Vagina (tissue), 2 donors: ENCODE measurements at places on chromosomes 1 and 21.

GRCh38 chr1:23977187-23977853 is 2.8 kb downstream of the SRSF10 start:
- no peak for DNase-seq

GRCh38 chr1:174736831-174737230 is 262.9 kb upstream of the CACYBP start:
- DNase-seq = no peak

GRCh38 chr1:160177667-160178066 is 12.7 kb upstream of the CASQ1 start:
- no peak for DNase-seq

GRCh38 chr1:42333662-42334239 is 1.3 kb downstream of the FOXJ3 start:
- no peak for DNase-seq

DNA sequence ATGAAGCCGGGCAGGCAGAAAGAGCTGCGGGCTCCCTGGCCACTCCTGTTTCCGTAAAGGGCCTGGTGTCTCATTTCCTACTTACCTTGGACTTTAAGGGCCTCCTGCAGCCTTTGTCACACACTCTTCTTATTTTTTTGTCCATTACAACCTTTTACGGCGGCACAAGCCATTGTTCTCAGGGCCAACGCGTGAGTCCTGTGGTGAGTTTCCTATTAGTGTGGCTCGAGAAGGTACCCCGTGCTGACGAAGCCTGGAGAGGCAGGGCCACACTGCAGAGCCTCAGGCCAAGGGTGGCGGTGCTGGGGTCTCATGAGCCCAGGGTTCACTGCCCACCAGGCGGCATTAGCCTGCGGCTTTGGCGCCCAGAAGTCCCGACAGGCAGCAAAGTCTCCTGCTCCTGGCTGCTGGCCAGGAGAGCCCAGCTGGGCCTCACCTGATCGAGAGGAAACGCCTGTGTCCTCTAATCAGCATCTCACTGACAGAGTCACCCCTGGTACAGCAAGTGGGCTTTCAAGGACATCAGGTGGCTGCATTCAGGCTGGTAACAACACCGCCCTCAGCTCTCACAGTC is 62.0 kb downstream of the SIK1 start:
- no peak for DNase-seq

- no peak for DNase-seq
Observed at GRCh38 chr1:48061162-48062136, 64.3 kb upstream of the TRABD2B start.

DNA sequence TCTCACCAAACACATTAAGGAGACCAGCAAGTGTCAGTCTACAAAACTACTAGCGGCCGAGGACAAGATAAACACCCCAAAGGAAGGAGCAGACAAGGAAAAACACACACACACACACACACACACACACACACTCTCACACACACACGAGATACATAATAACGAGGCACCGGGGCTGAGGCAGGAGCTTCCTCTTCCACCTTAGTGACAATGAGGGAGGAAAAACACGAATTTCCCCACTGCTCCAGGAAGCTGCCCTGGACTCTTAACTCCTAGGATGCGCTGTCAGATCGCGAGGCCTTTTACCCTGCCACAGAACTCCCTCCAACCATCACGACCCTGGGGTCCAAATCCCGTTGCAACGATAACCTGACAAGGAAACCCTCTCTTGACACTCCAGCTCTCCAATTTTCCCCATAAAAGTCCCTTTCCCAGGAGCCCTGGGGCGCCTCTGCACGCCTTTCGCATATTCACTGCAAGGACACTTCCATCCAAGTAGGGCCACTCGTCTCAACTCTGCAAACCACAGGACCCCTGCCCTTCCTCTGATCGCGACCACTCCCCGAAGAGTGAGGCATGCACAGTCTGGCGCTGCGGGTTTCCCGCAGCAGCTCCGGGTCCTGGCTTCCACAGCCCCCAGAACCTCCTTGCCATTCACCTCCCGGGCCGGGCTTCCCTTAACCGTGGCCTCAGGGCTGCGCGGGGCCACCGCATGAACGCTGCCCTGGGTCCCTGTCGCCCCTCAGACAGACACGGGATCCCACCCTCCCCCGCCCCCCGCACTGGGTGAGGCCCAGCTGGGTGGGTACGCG is 581 bp downstream of the ETV3 start:
- no peak for DNase-seq

GRCh38 chr1:14504517-14504916 is 94.0 kb upstream of the KAZN start:
- peak; percentile 5 for DNase-seq

- DNase-seq = no peak
Observed at GRCh38 chr1:215807218-215807617, 240.1 kb downstream of the KCTD3 start.

- DNase-seq = no peak
Observed at GRCh38 chr21:40272037-40272436, 404.8 kb downstream of the PCP4 start.

- DNase-seq = peak; percentile 34
Observed at GRCh38 chr1:36872126-36872754, 162.1 kb downstream of the GRIK3 start.

DNA sequence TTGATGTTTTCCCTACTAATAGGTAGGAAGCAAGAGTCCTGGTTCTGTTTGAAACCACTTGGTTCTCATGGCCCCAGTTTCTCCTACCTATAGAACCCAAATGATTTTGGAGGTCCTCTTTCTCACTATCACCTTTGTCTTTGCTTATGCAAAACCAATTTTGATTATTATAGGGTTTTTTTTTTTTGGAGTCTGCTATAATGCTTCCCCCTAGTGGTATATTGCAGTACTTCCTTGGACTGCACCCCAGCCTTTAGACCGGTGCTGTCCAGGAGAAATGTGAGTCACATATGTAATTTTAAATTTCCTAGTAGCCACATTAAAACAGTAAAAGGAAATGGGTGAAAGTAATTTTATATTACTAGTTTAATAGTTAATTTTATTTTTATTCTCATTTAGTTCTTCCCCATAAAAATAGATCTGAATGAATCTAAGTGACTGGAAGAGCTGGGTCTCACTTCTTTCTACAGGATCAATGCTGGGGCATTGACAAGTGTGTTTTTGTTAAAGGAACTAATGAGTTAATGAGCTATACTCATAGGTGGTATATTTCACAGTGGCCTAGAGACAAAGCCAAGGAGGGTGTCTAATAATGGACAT is 10.6 kb downstream of the FCMR start:
- no peak for DNase-seq

- DNase-seq = no peak
Observed at GRCh38 chr21:16538936-16539440, 809.2 kb downstream of the USP25 start.

GRCh38 chr1:156627313-156627880 is 8.2 kb downstream of the HAPLN2 start:
- no peak for DNase-seq

DNA sequence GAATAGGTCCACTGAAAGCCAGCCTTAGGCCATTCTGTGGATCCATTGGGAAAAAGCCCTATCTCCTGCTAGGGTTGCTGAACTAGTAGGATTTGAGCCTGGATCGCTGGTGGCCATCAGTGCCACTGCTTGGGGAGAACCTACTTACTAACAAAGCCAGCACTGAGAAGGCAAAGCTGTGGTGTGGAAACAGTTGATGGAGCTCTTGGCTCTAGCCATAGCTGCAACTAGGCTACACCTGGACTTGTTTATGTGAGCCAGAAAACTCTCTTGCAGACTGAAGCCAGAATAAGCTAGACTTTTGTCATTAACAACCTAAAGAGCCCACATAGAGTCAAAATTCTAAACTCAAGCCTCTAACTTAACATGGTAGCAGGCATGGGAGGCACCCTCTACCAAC is 20.7 kb downstream of the DAB1 start:
- no peak for DNase-seq

- no peak for DNase-seq
Observed at GRCh38 chr1:219778110-219778509, 150.2 kb downstream of the SLC30A10 start.

DNA sequence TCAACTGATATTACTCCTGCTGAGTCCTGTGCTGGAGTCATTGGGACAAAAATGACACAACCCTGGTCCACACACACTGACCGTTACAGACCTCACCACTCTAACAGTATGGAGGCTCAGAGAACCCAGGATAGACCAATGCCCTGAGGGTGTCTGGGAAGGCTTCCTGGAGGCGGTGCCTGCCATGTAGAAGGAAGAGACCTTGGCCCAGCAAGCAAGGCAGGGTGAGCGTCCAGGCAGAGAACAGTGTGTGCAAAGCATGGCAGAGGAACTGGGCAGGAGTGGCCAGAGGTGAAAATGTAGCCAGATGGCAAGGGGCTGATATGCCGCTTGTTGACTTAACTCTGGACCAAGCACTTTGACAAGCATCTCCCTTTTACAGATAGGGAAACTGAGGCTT is 85.5 kb downstream of the VWA5B1 start:
- no peak for DNase-seq

DNA sequence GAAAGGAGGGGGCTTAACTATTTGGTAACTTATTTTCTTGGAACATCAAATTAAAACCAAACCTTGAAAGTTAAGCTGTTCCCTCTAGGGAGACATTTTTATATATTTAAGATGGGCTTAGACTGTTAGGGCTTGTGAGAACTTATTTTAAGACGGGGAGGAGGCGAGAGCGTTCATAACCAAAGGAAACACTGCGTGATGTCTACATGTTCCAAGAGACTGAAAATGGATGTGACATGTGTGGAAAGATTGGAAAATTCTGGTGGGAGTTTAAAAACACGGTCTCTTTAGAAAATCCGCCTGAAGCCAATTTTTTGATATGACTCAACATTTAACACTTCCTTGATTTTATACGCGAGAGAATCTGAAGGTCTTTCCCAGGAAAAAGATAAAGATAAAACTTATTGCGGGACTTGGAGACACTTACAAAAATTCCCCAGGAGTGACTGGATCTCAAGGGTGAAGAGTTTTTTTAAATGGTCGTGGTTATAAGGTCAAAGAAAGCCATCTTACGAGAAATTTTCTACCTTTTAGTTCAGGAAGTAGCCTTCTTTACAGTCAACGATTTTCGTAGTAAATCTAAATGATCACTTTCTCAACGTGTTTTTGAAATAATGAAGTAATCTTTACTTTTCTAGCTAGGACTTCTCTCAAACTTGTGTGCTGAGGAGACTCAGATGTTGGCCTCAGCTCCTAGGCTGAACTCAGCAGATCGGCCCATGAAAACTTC is 828 bp downstream of the PNRC2 start:
- DNase-seq = no peak

GRCh38 chr1:163102590-163102989 is 33.4 kb downstream of the RGS4 start:
- DNase-seq = no peak

- DNase-seq = no peak
Observed at GRCh38 chr1:176199707-176200106, 7.4 kb downstream of the COP1 start.

DNA sequence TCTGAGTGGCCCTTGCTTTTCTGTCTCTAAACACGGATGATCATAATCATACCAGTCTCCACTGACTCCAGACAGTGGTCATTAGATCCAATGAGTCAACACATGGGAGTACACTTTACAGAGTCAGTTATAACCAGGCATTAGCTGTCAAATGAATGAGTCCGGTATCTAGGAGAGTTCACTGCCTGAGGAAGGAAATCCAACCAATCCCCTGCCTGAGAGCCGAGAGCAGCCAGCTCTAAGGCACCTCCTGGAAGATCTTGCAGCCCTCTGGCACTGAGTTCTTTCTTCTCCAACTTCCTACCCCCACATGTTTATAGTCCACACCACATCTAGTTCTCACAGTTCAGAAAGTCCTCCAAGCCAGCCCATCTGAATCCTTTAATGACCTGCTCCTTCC is 29.4 kb upstream of the RBM15 start:
- DNase-seq = no peak

DNA sequence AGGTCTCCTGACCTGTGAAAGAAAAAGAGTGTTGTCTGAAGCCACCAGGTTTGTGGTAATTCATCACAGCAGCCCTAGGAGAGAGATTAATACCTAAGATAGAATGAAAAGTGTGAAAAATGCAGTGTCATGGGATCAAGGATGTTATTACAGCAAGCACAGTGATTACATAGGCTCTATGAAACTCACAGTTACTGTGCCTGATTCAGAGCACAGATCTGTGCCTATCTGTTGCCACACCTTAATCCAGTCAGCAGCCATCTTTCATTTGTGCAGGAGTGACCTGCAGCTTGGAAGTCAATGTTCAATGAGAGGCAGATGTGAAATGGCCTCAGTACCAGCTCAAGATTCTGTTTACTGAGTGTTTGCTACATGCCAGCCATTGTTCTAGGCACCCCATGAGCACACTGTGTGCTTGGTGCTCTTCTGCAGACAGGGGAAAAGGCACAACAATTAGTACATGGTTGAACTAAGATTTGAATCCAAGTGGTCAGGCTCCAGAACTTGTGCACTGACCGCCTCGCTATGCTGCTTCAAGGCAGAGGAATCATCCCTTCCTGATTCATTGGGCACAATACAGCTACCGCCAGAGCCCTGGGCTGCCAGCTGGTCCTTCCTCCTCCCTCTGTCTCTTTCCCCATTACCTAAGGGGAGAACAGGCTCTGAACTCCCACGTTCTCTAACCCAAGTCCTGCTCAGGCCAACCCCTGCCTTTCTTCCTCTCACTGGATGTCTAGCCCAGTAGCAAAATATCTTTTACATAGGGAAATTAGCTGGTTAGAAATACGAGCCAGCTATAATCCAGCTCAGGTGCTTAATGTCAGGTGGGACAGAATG is 56.3 kb upstream of the NEK2 start:
- no peak for DNase-seq

DNA sequence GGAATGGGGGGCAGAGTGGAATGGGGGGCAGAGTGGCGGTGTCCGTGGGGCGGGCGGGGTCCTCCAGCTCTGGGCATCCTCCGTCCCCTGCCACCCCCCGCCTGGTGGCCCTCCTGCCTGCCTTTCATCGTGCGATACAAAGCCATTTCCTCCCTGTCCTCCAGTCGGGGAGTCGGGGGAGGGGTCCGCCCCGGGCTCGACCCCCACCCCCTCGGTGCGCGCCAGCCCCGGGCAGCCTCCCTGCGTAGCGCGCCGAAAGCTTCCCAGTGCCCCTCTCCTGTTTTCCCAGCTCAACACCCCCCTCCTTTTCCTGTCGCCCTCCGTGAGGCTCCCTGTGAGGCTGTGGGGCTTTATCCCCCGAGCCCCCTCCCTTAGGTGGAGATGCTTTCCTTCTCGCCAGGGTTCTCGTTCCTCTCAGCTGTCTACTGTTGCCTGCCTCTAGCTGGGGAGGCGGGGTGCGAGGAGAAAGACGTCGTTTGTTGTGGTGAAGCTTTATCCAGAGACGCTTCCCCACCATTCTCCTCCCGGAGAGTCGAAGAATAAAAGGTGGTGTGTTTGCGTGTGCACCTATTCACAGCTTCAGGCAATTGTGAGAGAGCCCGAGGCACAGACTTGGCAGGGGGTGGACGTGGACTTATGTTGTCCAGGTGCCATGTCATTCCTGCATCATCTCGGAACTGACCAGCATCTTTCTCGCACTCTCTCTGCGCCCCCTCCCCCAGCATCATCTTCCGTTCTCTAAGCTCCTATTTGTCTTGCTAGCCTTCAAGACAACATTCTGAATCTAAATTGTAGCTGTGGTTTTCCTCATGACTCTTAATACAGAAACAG is 848 bp downstream of the DNM3 start:
- DNase-seq = no peak

GRCh38 chr1:923131-923990 is at the start of gene SAMD11:
Gene SAMD11 (plus strand): TSS chr1:923923. CDS start chr1:924432, 509 bp downstream.
- no peak for DNase-seq
